ENCODE measurements at places on chromosomes 2 and 18.

- no peak for DNase-seq
Measured at GRCh38 chr2:240255811-240256703, 115.6 kb upstream of the OTOS start.

DNA sequence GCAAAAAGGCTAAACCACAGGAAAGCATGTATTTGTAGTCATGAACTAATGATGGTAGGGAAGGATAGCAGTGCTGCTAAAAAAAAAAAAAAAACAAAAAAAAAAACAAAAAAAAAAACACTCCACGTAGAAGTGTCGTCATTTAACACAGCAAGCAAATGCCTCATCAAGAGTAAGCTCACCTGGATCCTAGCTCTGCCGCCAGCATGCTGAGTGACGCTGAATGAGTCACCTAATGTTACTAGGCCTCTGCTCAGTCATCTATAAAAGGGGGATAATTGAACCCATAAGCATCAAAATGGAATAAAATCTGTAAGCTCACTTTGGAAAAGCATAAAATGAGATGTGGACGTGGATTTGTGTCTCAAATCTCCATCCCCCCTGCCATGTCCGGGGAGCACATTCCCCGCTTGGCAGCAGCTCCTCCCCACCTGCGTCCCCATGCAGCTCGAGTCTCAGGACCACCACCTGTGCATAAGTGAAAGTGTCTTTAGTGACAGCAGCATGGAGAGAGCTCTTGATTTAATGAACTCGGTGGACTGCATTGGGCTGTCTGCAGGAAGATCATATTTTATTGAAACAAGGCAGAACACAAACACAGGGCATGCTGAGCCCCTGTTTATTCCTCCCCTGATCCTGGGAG is 427.5 kb downstream of the LRATD1 start:
- DNase-seq = no peak

- DNase-seq = no peak
Measured at GRCh38 chr2:128867936-128868636, 549.4 kb upstream of the HS6ST1 start.

DNA sequence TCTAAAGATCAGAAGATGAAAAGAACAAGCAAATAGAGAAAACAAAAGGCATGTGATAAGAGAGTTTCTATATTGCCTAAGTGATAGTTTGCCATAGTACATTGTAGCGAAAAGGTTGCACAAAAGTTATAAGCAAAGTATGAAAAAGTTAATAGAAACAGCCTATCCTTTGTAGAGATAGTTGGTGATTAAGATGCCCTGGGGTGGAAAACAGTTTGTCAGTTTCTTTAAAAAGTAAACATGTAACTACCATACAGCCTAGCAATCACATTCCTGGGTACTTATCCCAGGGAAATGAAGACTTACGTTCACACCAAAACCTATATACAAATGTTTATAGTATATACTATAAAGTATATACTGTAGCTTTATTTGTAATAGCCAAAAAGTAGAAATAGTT is 16.9 kb upstream of the DAPL1 start:
- DNase-seq = no peak

DNA sequence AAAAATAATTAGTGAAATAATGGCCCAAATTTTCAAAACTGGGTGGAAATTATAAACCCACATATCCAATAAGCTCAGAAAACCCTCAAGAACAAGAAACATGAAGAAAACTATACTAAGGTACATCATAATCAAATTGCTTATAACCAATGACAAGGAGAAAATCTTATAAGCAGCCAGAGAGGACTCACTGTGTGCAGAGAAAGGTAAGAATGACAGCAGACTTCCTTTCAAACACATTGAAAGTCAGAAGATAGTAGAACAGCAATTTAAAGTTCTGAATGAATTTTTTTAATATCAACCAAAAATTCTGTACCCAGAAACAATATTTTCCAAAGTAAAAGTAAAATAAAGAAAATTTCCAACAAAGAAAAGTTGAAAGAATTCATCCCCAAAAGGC is 197.7 kb upstream of the RAB12 start:
- DNase-seq = no peak

DNA sequence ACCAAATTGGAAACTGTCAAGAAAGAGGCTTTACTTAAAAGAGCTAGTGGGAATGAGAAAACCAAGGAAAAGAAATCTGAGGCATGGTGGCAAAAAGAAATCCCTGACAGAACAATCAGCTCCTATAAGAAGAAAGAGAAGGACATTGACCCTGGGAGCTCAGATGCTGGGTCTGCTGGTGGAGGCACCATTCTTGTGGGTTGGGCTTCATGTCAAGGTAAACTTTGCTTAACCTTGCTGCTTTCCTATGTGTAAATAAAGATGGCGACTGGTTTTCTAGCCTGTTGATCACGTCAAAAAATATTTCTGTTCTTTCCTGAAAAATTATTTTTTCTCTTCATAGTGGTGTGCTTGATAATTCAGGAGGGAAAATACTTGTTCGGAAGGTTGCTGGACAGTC is 58.1 kb downstream of the VIT start:
- no peak for DNase-seq

DNA sequence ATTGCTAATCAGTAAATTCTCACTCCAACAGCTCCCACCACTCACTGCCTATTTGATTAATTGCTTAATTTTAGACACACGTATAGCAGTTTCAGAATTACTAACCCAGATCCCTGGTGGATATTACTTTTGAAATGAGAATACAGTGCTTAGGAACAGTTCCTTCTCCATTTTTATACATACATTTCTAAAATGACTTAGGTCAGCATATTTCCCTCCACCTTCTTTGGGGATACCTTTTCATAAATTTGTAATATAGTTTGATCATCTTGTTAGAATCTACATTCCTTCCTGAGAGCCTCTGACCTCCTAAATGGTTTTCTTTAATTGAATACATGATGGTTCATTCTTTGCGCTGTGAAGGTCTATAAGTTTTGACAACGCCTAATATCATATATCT is 279.8 kb upstream of the NETO1 start:
- no peak for DNase-seq

GRCh38 chr2:179614121-179614520 is 247.3 kb downstream of the ZNF385B start:
- DNase-seq = no peak

DNA sequence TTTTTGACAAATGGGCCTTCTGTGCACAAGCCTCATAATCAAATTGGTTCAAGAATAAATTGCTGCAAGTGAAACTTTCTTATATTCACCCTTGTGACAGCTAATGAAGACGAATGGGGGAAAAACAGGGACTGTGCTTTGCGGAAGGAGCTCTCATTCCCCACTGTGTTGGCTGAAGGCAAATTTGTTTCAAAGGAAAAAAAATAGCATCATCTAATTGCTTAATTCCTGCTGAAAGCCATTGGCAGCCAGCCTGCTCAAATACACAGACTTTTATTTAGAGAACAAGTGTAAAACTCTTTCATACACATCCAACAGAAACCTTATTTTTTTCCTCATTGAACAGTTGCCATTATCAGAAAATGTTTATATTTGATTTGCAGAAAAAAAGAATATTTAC is 172.3 kb downstream of the ARL6IP6 start:
- no peak for DNase-seq

GRCh38 chr2:7732497-7732896 is 815.3 kb downstream of the RNF144A start:
- DNase-seq = no peak

- no peak for DNase-seq
Measured at GRCh38 chr2:24824966-24825882, 32.0 kb downstream of the CENPO start.

GRCh38 chr2:239716536-239717318 is 308.4 kb downstream of the NDUFA10 start:
- DNase-seq = no peak

DNA sequence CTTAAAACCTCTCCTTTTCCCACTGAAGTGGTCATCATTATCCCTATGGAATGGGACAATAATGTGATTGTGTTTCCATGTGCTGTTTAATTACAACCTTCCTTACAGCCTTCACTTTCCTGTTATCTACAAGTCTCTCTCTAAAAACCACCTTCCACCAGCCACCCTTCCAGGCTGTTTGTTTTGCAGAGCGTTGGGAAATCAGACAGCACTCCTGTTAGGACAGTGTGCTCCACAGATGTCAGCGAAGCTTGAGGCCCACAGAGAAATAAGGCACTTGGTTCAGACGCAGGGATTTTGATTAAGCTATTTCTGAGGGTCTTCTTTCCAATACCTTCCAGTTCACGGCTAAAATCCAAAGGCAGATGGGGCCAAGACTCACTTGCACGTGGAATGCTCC is 32.3 kb upstream of the ASPRV1 start:
- no peak for DNase-seq

- DNase-seq = no peak
Measured at GRCh38 chr2:10900216-10901109, 11.3 kb upstream of the KCNF1 start.

DNA sequence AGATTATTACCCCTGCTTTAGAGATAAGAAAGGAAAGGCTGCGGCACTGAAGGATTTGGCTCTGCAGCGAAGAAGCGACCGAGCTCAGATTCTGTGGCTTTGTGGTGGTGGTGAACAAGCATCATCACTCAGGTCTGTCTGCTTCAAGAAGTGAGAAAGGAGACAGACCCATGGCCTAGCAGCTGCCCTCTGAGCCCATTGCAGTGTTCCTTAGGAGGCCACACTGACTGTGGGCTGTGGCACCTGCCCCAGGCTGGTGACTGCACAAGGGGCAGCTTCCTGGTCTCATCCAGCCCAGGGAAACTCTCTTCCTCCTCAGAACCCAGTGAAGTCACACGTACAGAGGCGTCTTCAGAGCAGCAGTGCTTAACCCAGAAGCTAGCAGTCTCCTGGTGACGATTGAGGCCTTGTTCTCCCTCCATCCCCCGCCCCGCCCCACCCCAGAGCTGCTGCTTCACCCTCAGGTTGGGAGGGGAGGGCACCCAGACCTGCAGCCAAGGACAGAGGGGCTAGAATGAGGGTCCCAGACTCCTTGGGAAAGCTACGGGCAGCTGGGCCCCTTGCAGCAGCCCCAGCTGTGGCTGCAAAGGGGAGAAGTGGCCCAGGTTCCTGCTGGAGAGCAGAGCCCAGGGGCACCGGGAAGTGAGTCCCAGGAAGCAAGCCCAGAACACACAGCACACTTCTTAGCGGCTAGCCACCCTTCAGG is 22.2 kb downstream of the BIN1 start:
- DNase-seq = no peak

DNA sequence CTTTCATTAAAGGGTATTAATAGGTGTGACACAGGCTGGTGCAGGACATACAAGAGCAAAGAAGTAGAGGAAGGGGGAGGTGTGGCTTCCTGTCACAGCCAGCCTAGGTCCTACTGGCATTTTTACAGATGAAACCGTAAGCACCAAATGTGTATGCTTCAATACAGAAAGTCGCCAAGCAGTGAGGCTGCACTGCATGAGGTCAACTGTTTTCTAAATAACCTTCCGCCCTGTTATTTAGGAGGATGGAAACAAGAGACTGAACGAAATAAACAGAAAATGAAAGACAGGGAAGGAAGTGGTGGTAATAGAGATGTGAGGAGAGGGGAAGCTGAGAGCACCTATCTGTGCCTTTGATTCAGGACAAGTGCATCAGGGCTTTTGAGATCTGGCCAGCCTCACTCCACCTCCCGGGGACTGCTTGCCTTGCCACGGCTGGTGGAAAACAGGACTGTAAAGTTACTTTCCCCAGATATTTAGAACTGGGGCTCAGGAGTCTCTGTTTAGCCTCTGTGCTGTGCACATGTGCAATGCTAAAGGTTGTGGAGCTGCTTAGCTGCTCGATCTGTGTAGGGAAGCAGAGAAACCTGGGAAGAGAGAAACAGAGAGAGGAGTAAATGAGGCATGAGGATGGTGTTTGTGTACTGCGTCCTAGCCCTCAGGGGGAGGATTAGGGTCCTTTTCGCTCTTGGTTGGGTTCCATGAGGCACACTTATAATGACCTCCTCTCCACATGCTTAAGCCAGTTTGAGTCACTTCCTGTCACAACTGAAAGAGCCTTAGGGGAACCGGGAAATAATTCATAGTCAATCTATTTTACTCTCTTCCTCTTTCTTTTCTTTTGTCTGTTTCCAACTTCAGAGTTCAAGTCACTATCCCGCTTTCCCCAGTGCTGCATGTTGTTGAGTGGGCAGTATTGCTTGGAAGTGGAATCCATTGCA is 62.3 kb upstream of the BOD1L2 start:
- DNase-seq = no peak

DNA sequence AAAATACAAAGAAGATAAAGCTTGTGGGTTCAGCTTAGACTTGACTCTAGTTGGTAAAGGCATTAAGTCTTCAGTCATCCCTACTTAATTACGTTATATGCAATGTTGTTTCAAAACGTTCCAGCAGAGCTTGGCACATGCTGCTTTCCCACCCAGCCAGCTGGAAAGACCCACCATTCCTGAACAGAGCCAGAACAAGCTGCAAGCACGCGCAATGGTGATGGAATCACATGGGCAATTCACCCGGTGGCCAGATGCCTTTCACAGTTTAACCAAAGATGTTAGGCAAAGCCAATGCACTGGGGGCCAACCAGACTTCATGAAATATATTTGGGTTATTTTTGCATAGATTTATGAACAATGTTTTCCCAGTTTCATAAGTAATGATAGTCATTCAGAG is 123.4 kb upstream of the CDH20 start:
- DNase-seq = no peak

DNA sequence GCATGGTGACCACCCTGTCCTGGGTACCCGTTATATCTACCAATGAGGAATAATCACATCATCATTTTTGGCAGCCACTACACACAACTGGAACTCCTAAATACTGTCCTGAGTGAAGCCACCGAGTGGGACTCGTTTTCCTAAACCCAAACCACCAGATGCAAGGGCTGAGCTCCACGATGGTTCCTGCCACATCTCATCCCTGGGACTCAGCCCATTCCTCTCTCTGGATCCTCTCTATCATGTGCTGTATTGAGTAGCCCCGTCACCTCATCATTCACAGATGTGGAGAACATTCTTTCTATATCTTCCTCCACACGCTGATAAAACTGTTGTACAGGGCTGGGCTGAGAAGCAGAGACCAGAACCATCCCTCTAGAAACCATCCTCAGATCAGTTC is 79.4 kb upstream of the SMAD7 start:
- no peak for DNase-seq

DNA sequence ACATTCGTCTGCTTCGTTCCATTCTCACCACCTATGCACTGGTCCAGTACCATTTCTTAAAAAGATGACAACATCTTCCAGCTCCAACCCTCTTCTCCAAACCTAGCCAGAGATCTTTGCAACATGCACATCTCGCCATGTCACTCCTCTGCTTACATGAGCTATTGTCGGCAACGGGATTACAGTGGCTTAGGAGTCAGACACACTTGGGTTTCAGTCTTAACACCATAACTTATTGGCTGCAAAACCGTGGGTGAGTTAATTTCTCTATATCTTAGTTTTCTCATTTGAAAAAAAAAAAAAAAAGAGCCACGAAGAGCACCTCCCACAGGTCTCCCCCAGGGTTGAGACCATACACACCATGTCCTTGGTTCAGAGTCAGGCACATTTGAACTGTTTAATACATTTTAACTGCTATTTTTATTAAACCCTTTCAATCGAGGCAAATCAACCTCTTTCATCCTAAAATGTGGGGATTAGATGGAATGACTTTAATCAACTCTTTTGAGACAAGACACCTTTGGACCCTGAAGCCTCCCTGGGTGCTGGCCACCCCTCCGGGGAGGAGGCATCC is 889 bp downstream of the ANKRD29 start:
- DNase-seq = no peak
